ENCODE measurements at places on chromosomes 1 and 21.

- DNase-seq, result no peak
Observed at GRCh38 chr1:52444463-52444862, 40.1 kb downstream of the PRPF38A start.

GRCh38 chr21:36973986-36974850 lies 7.7 kb upstream of the HLCS start:
- no peak for DNase-seq

GRCh38 chr1:96465441-96465840 lies 256.1 kb upstream of the PTBP2 start:
- no peak for DNase-seq

DNA sequence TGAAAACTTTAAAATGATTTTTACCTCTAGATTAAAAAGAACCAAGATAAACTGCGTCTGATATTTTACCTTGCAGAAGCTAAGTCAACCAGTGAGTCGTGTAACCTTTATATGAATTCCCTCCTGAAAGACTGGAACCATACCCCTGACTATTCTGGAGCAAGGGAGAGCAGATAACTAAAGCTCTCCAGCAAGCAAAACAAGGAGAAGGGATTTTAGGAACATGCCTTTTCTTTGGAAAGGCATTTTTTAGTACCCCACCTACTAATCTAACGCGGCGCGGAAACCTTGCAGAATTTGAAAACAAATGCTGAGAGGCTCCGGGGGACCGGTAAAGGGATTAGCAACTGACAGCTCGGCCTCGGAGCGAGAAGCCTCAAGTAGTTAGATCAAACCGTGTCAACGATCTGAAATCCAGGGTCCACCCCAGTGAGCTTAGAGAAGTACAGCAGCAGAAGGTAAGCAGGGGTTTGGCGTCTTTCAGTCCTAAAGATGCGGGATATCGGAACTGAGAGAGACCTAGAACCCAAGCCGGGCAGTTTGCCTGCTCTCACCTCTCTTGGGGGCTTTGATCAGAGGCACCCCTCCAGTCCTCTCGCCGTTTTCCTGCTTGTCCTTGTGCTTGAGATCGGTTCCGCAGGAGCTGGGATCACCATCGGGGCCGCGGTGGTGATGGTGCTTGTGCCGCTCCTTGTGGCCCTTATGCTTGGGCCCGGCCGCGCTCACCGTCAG lies 954 bp downstream of the RSBN1 start:
- DNase-seq, result peak; percentile 34

- DNase-seq, result no peak
Observed at GRCh38 chr1:39080831-39081270, 54.7 kb downstream of the NDUFS5 start.

GRCh38 chr1:25544243-25544764 lies 898 bp downstream of the LDLRAP1 start:
- DNase-seq, result no peak

DNA sequence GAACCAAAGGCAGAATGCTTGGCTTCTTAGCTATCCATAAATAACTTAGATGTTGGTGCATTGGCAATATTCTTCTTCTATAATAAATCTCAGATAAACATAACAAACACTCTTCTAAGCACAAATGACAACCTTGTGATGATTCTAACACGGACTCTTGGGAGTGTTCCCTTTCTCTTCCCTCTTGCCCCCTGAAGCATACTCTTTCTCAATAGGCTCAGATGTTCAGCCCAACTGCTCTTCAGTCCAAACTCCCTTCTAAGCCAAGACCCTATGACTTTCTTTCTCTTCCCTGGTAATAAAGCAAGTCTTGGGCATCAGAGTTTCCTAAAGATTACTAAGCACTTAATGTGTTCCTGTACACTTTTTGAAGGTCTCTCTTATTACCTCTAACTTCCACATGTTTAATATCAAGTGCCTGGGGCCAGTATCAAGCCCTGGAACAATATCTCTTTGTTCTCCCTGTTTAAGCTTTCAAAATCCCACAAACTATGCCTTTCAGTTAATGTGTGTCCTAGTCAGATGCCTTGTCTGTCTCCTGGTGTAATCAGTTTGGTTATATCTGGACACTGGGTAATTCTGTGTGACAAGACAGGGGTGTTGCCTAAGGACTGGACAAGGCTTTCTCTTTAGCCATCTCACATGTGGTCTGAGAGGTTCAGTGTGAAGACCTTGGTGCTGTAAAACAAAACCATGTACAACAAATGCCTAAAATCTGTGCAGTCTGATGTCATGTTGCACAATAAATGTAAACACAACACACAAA lies 92.9 kb upstream of the IVNS1ABP start:
- DNase-seq, result no peak

DNA sequence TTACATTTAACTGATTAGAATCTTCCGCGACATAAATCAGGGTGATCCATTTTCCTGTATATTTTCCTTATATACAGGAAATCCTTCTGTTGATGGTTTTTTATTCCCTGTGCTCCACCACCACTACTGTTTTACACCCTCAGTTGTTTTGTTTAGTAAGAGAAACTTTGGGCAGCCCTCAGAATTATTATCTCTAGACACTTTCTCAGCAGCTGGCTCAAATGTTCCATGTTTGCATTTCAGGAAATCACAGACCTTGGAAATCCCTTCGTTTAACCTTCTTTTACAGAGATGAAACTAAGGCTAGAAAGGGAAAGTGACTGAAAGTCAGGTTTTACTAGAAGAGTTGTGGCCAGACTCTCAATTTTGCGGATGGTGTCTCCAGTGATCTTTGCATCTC lies 15.2 kb downstream of the ZNF697 start:
- no peak for DNase-seq

- no peak for DNase-seq
Observed at GRCh38 chr1:230326971-230327891, 98.9 kb downstream of the PGBD5 start.

DNA sequence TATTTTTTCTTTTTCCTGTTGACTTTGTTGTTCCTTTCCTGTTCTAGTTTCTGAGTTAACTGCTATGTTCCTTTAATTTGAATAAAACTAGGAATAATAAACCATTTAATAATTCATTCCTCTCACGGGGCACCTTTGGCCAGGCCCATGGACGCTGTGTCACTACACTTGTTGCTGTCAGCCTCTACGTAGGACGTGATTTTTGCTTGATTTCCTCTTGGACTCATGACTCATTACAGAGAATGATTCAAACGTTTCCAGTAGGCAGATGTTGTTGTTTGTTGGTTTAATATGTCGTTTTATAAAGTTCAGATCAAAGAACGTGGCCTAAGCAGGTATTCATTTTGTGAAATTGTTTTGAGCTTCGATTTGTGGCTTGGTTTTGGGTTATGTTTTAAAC lies 9.1 kb upstream of the SLC19A1 start:
- DNase-seq, result peak; percentile 45

DNA sequence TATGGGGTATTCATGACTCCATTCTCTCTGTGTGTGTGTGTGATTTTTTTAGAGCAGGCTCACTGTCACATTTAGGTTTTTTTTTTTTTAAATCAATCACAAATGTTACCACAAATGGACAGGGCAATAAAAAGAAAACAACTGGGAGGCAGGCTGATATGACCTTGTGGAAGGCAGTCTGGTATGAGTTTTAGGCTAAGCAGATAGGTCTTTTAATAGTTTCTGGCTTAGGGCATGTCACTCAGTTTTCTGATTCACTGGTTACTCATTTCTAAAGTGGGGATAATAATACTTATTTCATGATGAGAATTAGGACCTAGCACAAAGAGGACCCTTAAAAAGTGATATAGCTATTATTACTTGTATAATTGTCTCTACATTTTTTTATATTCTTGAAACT lies 278.9 kb downstream of the RYR2 start:
- no peak for DNase-seq

DNA sequence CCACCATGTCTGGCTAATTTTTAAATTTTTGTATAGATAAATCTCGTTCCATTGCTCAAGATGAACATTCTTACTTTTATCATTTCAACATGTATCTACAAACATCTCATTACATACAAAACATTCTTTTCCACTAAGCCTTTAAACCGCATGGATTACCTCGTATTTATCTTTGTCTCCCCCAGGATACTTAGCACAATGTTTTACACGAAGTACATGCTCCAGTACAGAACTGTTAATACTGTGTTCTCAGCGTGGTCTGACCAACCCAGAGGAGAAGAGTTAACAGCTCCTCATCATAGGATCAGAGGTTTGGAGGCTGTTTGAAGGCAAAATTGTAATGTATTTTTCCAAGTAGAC lies 7.4 kb downstream of the PIK3C2B start:
- DNase-seq, result no peak

GRCh38 chr1:230077436-230078213 lies 10.6 kb downstream of the GALNT2 start:
- no peak for DNase-seq

GRCh38 chr1:222377428-222378088 lies 170.3 kb downstream of the HHIPL2 start:
- no peak for DNase-seq

DNA sequence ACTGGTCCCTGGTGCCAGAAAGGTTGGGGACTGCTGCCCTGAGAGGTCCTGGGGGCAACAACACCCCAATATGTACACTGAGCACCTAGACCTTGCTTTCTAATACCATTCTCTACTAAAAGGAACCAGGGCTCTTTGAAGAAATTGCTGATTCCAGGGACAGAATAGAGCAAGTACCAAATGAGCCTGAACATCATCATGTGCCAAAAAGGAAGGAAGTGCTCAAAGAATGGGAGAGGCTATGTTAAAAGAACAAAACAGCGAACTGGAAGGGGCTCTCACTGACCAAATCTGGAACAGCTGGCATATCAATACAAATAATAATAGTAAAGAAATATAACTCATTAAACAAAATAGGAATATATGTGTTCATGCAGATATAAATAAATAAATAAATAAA lies 50.8 kb downstream of the PIK3R3 start:
- no peak for DNase-seq
